Spinal cord (tissue), 10 donors: ENCODE measurements at places on chromosomes 2 and 18. TPM values are rescaled to one million over a fixed set of nuclear protein-coding genes. Genes with fewer than 3 reads are reported as not detected.

The C2orf66 gene
- polyA plus RNA-seq, result 1.4 TPM

The FOXI3 gene
- polyA plus RNA-seq, result 0.26 TPM

The CLEC4F gene
- not detected for polyA plus RNA-seq

The BMPR2 gene
- 63.0 TPM for polyA plus RNA-seq

The NBEAL1 gene
- polyA plus RNA-seq, result 3.4 TPM

The NT5DC4 gene
- polyA plus RNA-seq, result not detected

The VWA3B gene
- 2.4 TPM for polyA plus RNA-seq

The UGT1A4 gene
- not detected for polyA plus RNA-seq

The CTNNA2 gene
- 75.5 TPM for polyA plus RNA-seq

The DQX1 gene
- 0.32 TPM for polyA plus RNA-seq

The LCT gene
- 0.08 TPM for polyA plus RNA-seq

The SLC40A1 gene
- 36.1 TPM for polyA plus RNA-seq

The SDC1 gene
- 7.7 TPM for polyA plus RNA-seq

The IL37 gene
- polyA plus RNA-seq, result not detected

The CCDC88A gene
- 216 TPM for polyA plus RNA-seq

The SLC4A5 gene
- 2.4 TPM for polyA plus RNA-seq

The FBXO48 gene
- 2.3 TPM for polyA plus RNA-seq

The REG3G gene
- not detected for polyA plus RNA-seq

The ADRA2B gene
- polyA plus RNA-seq, result 0.44 TPM

The RAD51AP2 gene
- 1.1 TPM for polyA plus RNA-seq
